ENCODE measurements at places on chromosomes 4 and X. TPM values are rescaled to one million over a fixed set of nuclear protein-coding genes. Genes with fewer than 3 reads are reported as not detected.

TEX13C gene
- not detected for total RNA-seq

GRCh38 chr4:164755432-164755831, 1.5 kb downstream of the SMIM31 start:
- no peak for DNase-seq
- no peak overlapping the region for H3K4me3 ChIP-seq
- no peak overlapping the region for H3K27ac ChIP-seq
- no peaks in the 10 kb centered on the region for H3K36me3 ChIP-seq

GRCh38 chr4:121711263-121712000, 14.7 kb upstream of the ANXA5 start:
- H3K27ac ChIP-seq = no peak overlapping the region
- peaks cover 7% of the 10 kb centered on the region for H3K4me1 ChIP-seq
- no peak overlapping the region for H3K4me3 ChIP-seq
- DNase-seq = no peak
- H3K36me3 ChIP-seq = no peaks in the 10 kb centered on the region

DNA sequence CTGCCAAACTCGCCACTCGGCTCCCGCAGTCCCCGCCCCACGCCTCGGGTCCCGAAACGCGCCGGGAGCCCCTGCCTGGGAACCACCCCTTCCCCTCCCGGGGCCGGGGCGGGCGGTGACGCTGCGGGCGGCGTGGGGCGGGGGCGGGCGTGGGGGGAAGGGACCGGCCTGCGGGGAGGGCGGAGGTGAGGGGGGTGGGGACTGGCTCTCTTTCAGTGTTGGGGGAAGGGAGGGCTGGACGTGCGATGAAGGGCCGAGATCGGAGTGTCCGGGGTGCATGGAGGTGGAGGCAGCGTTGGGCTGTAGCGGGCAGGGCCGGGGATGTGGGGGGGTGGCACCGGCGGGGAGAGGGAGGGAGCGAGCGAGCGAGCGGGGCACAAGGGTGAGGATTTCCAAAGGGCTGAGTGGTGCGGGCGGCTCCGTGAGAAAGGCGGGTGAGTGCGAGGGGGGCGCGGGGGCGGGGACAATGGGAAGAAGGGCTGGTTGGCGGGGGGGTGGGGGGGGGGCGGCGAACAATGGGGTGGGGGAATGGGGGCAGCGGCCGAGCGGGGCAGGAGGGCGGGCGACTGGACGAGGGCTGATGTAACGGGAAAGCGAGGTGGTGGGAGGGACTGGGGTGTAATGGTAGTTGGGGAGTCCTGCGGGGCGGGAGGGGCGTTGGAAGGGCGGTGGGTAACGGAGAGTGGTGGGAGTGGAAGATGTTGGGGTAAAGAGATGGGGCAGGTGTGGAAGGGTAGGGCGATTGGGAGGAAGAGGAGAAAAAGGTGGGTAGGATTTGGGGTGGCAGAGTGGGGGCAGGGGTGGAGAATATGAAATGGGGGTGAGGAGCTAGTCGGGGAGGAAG, 578 bp downstream of the DCUN1D4 start:
- no peaks in the 10 kb centered on the region for H3K36me3 ChIP-seq
- H3K4me3 ChIP-seq = peak overlapping the region; percentile 53
- H3K4me1 ChIP-seq = peaks cover 20% of the 10 kb centered on the region
- DNase-seq = peak; percentile 53
- H3K27me3 ChIP-seq = no peaks in the 10 kb centered on the region

DNA sequence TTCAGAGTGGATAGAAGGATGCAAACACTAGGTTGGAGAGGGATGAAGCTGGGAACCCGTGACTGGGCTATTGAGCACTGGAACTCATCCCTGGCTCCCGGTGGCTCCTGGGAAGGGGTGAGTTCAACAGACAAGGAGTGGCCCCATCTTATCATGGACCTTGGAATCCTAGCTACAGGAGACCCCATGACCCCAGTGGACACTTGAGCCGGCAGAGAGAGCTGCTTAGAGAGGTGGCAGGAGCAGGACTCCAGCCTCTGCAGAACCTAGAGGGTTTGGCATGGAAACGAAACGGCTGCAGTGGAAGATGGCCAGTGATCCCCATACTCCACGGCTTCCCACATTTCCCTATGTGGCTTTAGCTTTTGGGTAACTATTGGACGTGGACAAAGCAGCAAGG, 205.8 kb upstream of the SPANXN1 start:
- H3K36me3 ChIP-seq = no peaks in the 10 kb centered on the region
- H3K4me3 ChIP-seq = no peak overlapping the region
- DNase-seq = no peak
- no peak overlapping the region for H3K27ac ChIP-seq
